ENCODE measurements at places on chromosomes 11 and 22.

DNA sequence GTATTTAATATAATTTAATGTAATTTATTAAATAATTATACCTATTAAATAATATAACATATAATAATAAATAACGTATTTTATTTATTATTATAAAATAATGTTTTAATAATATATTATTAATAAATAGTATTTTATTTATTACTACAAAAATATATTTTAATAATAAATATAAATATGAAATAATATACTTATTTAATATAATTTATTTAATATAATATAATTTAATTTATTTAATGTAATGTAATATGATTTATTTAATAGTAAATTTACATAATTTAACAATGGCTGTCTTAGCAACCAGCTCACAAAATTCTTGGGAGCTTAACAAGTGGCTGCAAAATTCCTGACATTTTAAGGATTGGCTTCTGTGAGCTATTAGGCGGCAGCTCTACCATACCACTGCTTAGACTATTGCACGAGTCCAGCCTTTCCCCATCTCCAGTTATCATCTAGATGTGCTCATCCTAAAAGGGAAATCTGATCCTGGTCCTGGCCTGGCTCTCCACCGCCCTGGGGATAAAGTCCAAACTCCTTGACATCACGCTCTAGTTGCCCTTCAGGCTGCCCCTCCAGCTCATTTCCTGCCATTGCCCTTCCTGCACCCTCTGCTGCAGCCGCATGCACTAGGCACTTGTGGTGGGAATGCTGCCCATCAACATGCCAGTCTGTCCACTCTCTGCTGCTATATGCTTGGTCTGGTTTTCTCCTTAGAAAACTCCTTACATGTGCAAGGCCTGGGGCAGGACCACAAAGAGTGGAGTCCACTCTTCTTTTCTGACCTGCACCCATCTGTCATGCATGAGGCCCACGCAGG lies 9.8 kb downstream of the MMP20 start:
- no peak for DNase-seq

DNA sequence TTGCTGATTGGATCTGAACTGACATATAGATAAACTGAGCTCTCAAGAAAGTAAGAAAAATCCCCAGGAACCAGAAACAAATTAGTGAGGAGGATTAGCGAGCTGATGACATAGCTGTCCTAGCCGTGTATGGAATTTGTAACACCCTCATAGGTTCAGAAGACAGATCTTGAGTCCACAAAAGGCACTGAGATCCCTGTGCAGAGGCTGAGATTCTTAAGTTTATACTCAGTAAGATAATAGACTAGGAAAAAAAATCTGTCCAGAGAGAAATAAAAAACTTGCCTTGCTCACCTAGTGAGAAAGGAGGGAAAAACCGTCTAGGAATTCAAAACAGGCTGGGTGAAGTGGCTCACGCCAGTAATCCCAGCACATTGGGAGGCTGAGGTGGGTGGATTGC lies 4.6 kb downstream of the NUMA1 start:
- no peak for DNase-seq

DNA sequence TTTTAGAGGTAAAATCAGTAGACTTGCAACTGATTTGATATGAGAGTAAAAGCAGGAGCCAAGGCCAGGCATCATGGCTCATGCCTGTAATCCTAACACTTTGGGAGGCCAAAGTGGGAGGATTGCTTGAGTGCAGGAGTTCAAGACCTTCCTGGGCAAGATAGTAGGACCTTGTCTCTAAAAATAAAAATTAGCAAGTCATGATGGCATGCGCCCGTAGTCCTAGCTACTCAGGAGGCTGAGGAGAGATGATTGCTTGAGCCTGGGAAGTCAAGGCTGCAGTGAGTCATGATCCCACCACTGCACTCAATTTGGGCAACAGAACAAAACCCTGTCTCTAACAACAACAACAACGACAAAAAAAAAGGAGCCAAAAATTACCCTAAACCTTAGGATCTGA lies 13.5 kb downstream of the SGSM3 start:
- DNase-seq: no peak

- DNase-seq: peak; percentile 60
These were observed 172.6 kb upstream of the SEZ6L start for GRCh38 chr22:25996669-25997068.

- peak; percentile 96 for DNase-seq
These were observed 14.9 kb upstream of the TSKU start for GRCh38 chr11:76768088-76768908.

DNA sequence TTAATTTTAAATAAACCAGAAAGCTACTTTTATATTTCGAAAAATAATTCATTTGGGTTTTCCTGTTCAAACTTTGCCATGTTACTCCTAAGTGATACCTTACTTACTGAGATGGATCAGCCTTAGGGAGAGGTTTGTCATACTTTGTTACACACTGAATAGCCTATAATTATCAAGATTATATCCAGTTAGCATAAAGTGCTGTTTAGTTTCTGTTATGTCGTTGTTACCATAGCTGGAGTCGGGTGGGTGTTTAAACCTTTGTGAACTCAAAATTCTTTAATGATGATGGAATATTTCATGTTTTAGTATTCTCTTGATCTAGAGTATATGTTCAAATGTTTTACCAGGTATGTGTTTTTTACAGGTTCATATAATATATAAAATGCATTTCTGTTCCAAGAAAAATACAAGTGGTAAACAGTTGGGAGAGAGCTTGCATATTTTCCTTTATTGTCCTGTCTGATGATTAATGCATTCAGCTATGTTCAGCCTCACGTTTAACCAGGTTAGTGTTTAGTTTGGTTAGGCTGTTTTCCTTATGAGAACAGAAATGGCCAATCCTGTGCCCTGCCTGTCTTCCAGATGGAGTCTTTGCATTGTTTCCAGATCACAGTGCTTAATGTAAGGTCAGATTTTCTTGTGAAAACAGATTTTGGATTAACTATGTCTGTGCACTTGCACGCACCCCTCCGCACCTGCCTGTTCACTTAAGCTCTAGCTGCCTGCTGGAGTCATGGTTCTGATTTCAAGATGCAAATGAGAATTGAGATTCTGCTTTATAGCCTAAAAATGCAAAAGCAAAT lies 105.6 kb downstream of the ATXN10 start:
- no peak for DNase-seq

DNA sequence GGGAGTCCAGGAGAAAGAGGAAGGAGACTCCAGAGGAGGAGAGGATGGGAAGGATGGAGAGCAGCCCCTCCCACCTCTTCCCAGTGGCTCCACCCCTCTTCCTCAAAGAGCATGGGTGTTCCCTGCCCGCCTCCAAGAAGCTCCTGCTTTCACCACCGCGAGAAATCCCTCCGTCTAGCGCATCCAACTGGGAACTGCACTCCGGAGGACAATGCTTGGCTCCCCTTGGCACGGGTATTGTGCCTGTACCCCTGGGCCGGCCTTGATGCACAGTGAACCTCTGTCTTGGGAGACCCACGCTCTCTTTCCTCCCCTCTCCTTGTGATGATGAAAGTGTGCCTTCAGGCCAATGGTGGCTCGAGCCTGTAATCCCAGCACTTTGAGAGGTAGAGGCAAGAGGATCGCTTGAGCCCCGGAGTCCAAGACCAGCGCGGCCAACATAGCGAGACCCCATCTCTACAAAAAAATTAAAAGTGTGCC lies 14.9 kb upstream of the ADA2 start:
- DNase-seq: no peak

DNA sequence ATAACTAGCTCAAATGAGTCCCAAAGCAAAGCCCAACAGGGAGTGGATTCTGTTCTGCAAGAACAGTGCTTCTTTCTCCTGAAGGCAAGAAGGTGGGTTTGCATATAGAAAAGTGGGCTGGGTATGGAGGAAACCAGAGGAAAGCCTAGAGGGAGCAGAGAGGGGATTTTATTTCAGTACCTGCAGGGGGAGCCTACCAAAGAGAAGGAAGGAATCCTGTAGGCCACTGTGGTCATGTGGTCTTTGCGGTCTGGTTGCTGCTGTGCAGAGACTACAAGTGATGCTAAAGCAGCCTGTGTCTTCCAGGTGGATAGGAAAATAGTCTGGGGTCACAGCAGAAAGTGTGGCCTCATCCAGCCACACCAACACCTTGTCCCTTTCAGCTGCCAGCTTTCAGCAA lies 33.2 kb upstream of the ZBTB16 start:
- peak; percentile 73 for DNase-seq

DNA sequence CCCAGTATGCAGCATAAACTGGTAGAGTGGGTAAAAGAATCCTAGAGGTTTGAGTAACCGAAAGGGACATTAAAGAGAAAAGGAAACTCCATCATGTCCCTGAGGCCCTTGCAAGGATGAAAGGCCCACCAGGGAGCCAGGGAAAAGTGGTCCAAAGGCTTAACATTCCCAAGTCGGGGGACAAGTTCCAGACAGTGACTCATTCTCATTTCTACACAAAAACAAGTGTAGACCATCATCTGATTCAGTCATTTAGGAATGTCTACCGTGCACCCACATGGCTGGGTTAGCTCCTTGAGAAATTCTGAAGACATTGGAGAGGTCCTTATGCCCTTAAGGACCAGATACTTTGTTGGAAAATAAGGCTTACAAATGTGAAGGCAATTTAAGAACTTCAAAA lies 4.8 kb upstream of the NOX4 start:
- no peak for DNase-seq

GRCh38 chr11:76806608-76807205 lies 23.6 kb downstream of the TSKU start:
- DNase-seq: no peak

DNA sequence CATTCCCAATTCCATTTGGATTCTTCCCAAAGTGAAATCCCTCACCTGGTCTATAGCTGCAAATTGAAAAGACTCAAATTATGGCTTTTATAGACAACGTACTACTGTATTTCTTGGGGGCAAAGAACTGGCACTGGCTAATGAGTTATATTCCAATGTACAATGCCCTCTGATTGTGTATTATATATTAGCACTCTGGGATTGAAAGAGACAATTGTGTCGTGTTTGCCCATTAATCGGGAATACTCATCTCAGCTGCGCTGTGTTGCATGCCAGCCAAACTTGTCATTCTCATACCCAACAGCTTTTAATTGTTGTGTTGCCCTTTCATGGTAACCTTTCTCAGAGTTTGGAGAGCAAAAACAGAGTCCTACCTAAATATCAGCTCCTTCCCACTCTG lies 55.0 kb upstream of the ZBTB44 start:
- no peak for DNase-seq

- no peak for DNase-seq
These were observed 273.4 kb downstream of the TTC28 start for GRCh38 chr22:28406246-28406645.

DNA sequence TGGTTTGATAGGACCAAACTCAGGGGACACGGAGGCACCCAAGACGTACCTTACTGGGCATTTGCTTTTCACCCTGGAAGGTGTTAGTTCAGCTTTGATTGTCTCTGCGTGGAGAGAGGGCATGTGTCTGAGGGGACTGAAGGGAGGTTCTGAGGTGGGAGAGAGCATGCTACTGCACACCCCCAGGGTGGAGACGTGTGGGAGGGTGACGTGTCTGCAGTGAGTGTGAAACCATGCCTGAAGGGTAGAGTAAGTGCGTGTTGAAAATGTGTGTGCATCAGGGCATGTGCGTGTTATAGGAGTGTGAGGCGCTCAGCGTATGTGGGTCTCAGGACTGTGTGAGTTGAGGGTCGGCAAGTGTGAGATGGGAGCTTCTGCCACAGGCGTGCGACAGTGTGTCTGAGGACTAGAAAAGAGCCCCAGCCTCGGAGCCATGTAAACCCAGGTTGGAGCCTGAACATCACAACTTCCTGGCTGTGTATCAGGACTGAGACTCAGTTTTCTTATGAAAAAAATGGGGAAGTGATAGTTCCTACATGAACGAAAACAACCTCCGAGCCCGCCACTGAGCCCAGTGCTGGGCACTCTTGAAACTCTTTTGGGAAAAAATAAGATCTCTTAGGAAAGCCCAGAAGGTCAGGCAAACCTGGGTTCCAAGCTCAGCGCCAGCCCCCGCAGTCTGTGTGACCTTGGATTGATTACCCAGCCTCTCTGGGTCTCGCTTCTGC lies 11.8 kb upstream of the KCNJ11 start:
- DNase-seq: no peak

- DNase-seq: no peak
These were observed 11.3 kb upstream of the KCNJ5 start for GRCh38 chr11:128879817-128880216.

DNA sequence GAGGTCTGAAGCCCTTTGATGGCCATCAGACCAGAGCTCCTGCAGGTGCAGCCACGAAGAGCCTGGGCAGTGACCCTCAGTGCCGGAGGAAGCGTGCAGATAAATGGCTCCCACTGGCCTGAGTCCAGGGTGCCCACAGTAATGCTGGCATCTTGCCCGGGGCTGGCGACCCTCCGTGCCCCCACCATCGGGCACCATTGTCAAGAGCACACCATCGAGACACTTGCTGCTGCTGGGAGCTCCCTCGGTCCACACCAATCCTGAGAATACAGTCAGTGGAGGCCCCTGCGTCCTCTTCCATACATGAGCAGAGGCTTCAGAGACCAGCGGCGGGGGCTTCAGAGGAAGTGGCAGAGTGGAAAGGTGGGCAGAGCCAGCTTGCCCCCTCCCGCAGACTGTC lies 1448.3 kb downstream of the BRD1 start:
- no peak for DNase-seq

GRCh38 chr11:134020598-134020997 lies 48.3 kb upstream of the JAM3 start:
- no peak for DNase-seq

DNA sequence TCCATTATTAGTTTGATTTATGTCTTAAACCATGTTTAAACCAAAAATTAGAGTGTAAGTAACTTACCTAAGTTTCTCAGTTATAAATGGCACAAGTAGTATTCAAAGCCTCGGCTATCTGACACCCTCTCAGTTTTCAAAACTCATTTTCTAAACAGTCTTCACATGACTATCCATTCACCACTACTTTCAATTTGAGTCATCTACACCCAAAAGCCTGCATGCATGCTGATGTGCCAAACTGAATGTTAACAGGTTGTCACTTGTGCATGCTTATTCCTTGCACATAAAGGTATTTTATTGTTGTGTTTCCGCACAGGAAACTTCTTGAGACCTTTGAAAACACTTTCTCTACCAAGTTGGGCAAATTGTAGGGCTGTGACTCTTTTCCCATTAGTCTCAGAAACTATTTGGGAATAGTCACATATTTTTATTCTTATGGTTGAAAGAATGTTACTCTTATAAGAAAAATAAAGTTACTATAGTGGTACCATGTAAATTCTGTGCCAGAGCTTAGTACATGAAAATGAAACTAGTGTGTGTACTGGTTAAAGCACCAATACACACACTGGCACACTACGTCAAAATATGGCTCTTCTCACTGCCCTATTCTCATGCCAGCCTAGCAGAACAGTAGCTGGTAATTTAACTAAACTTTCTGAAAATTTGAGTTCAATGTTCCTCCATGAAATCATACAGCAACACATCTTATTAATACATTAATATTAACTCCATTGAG lies 2.2 kb upstream of the OR51E2 start:
- no peak for DNase-seq

GRCh38 chr22:44648085-44648820 lies 53.8 kb upstream of the PRR5 start:
- no peak for DNase-seq

GRCh38 chr11:68002575-68002937 lies 1.3 kb downstream of the UNC93B1 start:
- peak; percentile 67 for DNase-seq

All from NB4 (cell line).